ENCODE measurements at places on chromosomes 4 and X.

- DNase-seq, result no peak
Observed at GRCh38 chr4:162015090-162015489, 148.7 kb downstream of the FSTL5 start.

- no peak for DNase-seq
Observed at GRCh38 chr4:57109847-57110639, at the start of gene IGFBP7. TSS of gene IGFBP7 (minus strand) at chr4:57110385. CDS start at chr4:57110351, 34 bp downstream.

DNA sequence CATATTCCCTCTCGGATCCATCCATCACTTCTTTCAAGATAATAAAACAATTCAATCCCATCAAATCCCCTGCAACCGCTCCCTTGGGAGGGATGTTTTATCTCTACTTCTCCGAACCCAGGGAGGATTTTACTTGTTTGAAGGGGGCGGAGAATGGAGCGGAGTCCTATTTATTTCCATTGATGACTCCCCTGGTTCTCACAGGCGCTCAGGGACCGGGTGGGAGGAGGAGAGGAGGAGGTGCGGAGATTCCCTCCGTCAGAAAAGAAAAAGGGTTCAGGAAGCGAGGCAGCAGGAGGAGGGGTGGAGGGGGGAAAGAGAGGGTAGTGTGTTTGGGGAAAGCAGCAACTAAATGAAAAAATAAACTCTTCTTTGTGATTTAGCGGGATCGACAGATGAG, 2.1 kb downstream of the NDNF start:
- DNase-seq, result no peak

GRCh38 chrX:65600106-65600505, 65.5 kb upstream of the LAS1L start:
- DNase-seq, result no peak

All from stimulated activated CD4-positive, alpha-beta T cell treated with anti-CD3 and anti-CD28 coated beads, Interleukin-12 subunit alpha, Interleukin-12 subunit beta, amount 100 ng/mL, for 24 hours (primary cell).